ENCODE measurements at places on chromosomes 7 and 10.

GRCh38 chr7:98613601-98614425, 3.3 kb upstream of the NPTX2 start:
- no peak for DNase-seq

DNA sequence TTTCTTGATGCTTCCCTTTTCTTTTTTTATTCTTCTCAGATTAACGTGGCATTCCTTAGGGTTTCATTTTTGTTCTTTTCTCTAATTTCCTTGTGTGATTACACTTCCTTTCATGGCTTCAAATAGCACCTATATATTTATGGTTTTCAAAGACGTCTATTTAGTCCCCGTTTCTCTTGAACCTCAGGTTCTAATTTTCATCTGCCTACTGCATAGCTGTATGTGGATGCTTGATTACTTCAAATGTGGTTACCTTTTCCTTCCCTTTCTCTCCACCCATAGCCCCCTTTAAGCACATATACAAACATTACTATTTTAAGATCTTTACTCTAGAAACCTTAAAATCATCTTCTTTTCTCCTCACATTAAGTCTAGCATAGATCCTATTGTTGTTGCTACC, 2.4 kb downstream of the TPST1 start:
- DNase-seq = no peak

DNA sequence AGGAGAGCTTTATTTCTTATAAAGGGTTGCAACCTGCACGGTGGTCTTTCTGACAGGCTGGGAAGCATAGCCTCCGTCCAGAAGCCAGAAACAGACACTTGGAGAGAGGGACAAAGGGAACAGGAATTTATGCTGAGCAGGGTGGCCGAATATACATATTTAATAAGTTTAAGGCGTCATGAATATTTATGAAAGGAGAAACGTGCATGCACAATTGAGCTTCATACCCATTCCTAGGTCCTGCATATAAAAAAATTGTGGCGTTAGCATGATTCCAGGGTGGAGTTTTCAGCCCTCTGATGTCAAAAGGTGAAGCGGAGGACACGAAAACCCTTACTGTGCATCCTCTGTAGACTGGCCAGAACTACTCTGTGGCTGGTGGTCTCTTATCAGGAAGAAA, 10.7 kb downstream of the CCDC126 start:
- DNase-seq = no peak

GRCh38 chr10:505419-505818, 184.0 kb downstream of the DIP2C start:
- DNase-seq = no peak

DNA sequence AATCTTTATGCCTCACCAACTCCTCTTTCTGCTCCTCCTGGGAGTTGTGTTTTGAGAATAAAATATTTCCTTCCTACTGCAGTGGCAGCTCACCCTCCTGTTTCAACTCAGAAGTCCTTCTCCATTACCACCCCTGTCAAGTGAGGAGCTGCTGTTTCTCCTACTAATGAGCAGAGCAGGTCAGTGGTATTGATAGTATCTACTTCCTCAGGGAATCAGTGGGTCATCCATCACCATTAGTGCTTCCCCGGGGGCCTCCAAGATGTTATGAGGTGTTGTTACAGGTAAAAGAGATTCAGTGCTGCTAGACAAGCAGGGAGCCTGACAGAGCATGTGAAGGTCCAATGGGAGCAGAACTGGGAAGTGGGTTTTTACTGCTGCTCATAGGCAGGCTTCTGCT, 795.2 kb downstream of the REEP3 start:
- no peak for DNase-seq

GRCh38 chr7:44373418-44373740, 48.0 kb upstream of the CAMK2B start:
- no peak for DNase-seq

DNA sequence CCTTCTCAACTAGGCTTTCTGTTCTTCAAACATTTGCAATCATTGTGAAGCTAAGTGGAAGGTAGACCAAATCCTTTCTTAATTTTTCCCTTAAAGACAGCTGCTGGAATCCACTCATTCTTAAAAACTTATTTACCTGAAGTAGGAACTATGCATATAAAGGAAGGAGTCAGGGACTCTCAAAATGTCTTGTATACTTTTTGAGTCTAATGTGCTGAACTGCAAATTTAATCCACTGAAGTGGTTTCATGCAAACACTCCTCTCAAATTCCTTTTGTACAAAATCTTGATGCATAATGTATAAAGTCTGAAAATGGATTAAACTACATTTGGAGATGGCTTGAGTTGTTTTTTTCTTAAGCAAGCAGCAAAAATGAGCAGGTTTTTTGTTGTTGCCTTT, 118.0 kb downstream of the CABCOCO1 start:
- no peak for DNase-seq

DNA sequence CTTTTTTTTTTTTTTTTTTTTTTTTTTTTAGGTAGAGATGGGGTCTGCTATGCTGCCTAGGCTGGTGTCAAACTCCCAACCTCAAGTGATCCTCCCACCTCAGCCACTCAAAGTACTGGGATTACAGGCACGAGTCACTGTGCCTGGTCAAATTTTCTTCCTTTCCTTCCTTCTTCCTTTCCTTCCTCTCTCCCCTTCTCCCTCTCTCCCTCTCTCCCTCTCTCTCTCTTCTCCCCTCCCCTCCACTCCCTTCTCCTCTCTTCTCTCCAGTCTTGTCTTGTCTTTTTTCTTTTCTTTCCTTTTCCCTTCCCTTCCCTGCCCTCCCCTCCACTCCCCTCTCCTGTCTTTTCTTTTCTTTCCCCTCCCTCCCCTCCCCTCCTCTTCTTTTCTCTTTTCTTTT, 7.2 kb upstream of the MLXIPL start:
- no peak for DNase-seq

GRCh38 chr10:74381291-74381853, 230.4 kb downstream of the ADK start:
- DNase-seq = no peak

DNA sequence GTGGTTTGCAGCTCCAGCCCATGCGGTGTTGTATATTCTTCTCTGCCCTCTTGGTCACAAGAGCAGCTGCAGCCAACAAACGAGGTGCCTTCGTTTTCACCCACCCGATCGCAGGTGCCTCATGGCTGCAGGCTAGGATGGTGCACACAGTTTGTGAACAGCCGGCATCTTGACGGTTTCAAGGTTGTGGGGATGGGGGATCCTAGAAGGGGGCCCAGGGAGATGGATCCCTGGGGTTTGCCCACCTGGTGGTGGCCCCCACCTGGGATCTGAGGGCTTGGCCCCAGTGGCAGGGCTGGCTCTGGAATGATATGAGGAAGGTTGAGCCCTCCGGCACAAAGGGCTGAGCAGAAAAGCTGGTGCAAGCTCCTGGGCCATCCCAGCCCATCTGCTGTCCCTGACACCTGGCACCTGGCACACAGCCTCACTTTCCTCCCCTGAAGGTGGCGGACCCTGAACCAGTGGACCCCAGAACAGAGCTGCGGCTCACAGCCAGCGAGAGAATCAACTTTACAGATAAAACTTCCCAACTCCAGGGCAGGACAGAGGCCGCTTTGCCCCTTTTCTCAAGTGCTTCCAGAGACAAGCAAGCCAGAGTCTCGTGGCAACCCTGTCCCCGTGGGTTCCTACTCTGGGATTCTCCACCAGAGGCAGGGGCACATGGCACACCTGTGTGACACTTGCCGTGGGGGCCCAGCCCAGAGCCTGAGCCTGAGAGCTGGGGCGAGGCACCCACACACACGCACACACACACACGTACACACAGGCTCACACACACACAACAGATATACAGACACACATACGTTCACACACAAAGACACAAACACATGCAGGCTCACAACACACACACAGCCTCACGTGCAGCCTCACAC, 177.3 kb upstream of the PPP2R2D start:
- DNase-seq = no peak

GRCh38 chr10:125264757-125265578, 104.6 kb upstream of the CTBP2 start:
- no peak for DNase-seq

DNA sequence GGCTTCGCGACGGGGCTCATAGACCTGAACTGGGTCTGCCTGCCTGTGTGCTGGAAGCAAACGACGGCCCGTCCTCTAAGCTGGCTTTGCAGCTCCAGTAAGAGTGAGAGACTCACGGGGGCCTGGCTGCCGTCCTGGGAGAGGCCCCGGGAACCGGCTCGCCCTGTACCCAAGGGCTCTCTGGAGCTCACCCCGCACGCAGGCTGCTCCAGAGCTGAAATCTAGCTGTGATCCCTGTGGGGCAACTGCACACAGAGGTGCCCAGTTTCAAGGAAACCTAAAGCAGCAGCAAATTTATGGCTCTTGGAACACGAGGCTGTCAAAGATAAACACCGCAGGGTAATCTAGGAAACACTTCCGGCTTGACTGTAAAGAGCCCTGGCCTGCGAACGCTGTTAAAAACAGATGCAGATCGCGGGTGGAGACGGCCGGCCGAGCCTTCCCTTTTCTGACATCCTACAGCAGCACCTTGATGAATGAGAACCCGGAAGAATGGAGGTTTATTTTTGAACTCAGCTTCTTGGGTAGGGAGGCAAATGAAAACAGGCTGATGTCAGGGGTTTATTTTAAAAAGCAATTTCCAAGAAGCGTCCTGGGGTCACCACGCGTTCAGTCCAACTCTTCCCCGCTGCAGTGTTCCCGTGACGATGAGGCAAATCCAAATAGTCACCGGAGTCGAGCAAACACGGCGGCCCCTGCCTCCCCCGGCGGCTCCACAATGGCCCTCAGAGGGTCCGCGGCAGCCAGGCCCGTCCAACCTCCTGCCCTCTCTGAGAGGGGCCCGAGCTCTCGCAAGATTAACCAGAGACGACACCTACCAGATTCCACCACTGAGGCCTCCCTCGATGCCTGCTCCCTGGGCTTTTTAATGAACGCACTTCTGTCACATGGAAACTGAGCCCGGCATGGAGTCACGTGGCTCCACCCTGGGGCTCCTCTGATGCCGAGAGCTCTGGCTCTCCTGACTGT, 29.6 kb downstream of the AMZ1 start:
- no peak for DNase-seq

GRCh38 chr7:38909870-38910269, 879 bp upstream of the VPS41 start:
- DNase-seq = no peak

DNA sequence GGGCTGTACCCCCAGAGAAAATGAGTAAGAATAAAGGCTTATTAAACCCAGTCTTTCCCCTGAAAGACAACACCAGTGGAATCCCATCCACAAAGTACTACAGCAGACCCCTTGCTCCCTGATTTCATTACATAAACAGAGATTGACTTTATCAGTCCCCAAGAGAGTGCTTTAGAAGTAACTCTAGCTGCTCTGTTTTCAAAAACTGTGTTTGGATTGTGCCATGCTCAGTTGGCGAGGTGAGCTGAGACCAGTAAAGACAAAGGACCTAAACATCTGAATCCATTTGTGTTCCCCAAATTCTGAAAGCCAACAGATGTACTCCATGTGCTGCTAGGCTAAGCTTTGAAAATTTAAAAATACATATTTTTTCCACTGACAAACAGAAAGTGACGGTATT, 127.0 kb downstream of the ATE1 start:
- no peak for DNase-seq

- DNase-seq = no peak
Observed at GRCh38 chr10:132638130-132638515, 100.5 kb downstream of the INPP5A start.

- DNase-seq = no peak
Observed at GRCh38 chr10:71349406-71349805, 30.3 kb downstream of the SLC29A3 start.

All from SIG-M5 (cell line).